ENCODE measurements at places on chromosomes 4 and X.

DNA sequence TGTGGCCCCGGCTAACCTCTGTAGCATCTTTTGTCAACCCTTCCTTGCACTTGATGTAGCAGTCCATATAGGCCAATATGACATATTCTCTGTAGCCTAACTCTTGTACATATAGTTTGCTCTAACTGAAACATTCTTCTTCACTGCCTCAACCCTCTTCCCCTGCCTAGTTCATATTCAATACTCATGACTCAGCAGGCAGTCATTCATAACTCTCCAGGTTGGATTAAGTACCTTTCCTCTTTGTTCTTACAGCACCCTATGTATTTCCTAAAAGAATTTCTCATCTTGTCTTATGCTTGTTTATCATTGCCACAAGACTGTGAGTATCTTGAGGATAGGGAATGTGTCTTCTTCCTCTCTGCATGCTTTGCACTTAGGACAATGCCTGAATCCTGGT lies 76.9 kb downstream of the TMLHE start:
- no peaks in the 10 kb centered on the region for H3K27me3 ChIP-seq
- no peak overlapping the region for H3K4me3 ChIP-seq
- no peaks in the 10 kb centered on the region for H3K36me3 ChIP-seq
- no peak overlapping the region for H3K27ac ChIP-seq
- no peaks in the 10 kb centered on the region for H3K4me1 ChIP-seq

GRCh38 chr4:86928400-86929255 lies 6.2 kb upstream of the AFF1 start:
- H3K27me3 ChIP-seq: no peaks in the 10 kb centered on the region
- H3K27ac ChIP-seq: no peak overlapping the region
- H3K36me3 ChIP-seq: peaks cover 3% of the 10 kb centered on the region
- peaks cover 22% of the 10 kb centered on the region for H3K4me1 ChIP-seq
- no peak for DNase-seq
- no peak overlapping the region for H3K4me3 ChIP-seq

DNA sequence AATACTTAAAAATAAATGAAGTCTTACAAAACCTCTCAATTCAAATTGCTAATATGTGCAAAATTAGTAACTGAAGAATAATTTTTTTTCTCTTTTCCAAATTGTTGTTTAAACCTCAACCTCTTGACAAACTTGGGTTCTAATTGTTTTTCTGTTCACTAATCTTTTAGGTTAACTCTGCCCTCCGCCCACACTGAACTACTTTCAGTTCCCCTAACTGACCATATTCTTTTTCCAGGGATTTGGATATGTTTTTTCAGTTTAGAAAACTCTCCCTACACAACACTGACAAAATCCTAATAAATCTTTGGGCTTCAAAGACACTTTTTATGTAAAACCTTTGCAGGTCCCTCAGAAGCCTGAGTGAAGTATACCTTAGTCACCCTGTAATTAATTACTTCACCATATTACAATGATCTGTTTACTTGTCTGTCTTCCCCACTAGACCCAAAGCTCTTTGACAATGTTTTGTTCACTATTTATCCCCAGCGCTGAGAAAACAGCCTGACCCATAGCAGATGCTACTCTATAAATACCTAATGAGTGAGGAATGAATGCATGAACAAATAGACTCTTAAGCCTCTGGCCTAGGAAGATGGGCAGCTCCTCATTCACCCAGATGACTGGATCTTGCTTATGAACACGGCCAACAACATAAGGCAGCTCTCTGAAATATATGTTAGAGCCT lies 134.9 kb downstream of the MAML3 start:
- no peaks in the 10 kb centered on the region for H3K27me3 ChIP-seq
- H3K4me3 ChIP-seq: no peak overlapping the region
- peaks cover 24% of the 10 kb centered on the region for H3K4me1 ChIP-seq
- no peaks in the 10 kb centered on the region for H3K36me3 ChIP-seq
- DNase-seq: no peak

DNA sequence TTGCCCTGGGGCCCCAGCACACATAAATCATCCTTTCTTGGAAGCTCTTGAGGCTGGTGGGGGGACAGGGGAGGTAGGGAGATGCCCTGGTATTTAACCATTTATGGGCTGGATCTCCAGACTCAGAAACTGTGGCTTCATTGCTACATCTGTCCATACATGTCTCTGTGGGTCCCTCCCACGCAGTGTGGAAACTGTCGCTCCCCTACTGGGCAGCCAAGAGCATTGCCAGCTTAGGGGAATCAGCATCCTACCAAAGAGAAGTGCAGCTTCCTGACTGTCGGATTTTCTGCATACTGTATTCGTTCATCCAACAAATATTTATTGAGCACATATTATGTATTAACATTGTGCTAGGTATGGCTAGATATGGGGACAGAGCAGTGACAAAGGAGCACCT lies 3.7 kb downstream of the GRIPAP1 start:
- H3K27ac ChIP-seq: no peak overlapping the region
- H3K27me3 ChIP-seq: no peaks in the 10 kb centered on the region
- no peak overlapping the region for H3K4me3 ChIP-seq
- DNase-seq: no peak
- no peaks in the 10 kb centered on the region for H3K4me1 ChIP-seq
- peaks cover 31% of the 10 kb centered on the region for H3K36me3 ChIP-seq

- no peaks in the 10 kb centered on the region for H3K4me1 ChIP-seq
- H3K36me3 ChIP-seq: no peaks in the 10 kb centered on the region
- H3K27ac ChIP-seq: no peak overlapping the region
- H3K4me3 ChIP-seq: no peak overlapping the region
- no peaks in the 10 kb centered on the region for H3K27me3 ChIP-seq
- no peak for DNase-seq
These were observed 13.2 kb upstream of the COX7B2 start for GRCh38 chr4:46922205-46922604.

DNA sequence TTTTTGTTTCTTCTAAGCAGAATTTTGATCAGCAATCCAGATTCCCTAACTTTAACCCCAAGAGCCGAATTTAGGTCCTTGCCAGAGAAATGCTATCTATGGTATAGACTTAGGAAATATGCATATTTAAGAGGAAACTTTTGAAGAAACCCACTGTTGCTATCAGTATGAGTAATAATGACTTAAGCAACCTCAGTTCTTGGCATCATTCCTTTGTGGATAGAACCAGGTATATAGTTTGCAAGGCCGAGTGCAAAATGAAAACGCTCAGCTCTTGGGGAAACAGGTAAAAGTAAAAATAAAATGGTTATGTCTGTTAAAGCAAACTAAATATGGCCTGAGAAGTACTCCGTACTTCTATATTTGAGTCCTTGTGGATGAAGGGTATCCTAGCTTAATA lies 78.1 kb downstream of the ARSF start:
- no peaks in the 10 kb centered on the region for H3K4me1 ChIP-seq
- H3K27me3 ChIP-seq: no peaks in the 10 kb centered on the region
- H3K27ac ChIP-seq: no peak overlapping the region
- no peak overlapping the region for H3K4me3 ChIP-seq

- H3K4me3 ChIP-seq: peak overlapping the region; percentile 69
- H3K4me1 ChIP-seq: peaks cover 11% of the 10 kb centered on the region
- H3K36me3 ChIP-seq: no peaks in the 10 kb centered on the region
- no peaks in the 10 kb centered on the region for H3K27me3 ChIP-seq
These were observed 776 bp downstream of the RBM47 start for GRCh38 chr4:40628888-40629287.

- H3K4me3 ChIP-seq: no peak overlapping the region
- no peak overlapping the region for H3K27ac ChIP-seq
- H3K27me3 ChIP-seq: no peaks in the 10 kb centered on the region
- no peaks in the 10 kb centered on the region for H3K4me1 ChIP-seq
- no peak for DNase-seq
These were observed 146.2 kb downstream of the SPOCK3 start for GRCh38 chr4:167088115-167088514.

GRCh38 chrX:130057209-130057608 lies 53.1 kb downstream of the ELF4 start:
- no peak overlapping the region for H3K4me3 ChIP-seq
- no peak for DNase-seq
- H3K4me1 ChIP-seq: peaks cover 6% of the 10 kb centered on the region
- peaks cover 18% of the 10 kb centered on the region for H3K36me3 ChIP-seq
- H3K27ac ChIP-seq: no peak overlapping the region

DNA sequence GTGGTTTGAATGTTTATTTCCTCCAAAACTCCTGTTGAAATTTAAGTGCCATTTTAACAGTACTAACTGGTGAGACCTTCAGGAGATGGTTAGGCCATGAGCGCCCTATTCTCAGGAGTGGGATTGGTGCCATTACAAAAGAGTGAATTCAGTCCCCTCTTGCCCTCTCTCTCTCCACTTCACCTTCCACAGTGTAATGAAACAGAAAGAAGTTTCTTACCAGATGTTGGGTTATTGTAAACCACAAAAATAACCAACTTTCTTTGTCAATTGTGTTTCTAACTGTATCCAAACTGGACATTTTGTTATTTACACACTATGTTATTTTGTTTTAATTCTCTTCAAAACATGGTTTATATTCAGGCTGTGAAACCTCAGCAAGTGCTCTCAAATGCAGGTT lies 1734.3 kb downstream of the PCDH7 start:
- no peaks in the 10 kb centered on the region for H3K4me1 ChIP-seq
- H3K27ac ChIP-seq: no peak overlapping the region
- no peaks in the 10 kb centered on the region for H3K36me3 ChIP-seq
- no peak overlapping the region for H3K4me3 ChIP-seq

GRCh38 chr4:26384380-26385057 lies 63.7 kb downstream of the RBPJ start:
- peaks cover 5% of the 10 kb centered on the region for H3K4me1 ChIP-seq
- H3K27ac ChIP-seq: no peak overlapping the region
- H3K4me3 ChIP-seq: no peak overlapping the region
- H3K36me3 ChIP-seq: peaks cover 20% of the 10 kb centered on the region

DNA sequence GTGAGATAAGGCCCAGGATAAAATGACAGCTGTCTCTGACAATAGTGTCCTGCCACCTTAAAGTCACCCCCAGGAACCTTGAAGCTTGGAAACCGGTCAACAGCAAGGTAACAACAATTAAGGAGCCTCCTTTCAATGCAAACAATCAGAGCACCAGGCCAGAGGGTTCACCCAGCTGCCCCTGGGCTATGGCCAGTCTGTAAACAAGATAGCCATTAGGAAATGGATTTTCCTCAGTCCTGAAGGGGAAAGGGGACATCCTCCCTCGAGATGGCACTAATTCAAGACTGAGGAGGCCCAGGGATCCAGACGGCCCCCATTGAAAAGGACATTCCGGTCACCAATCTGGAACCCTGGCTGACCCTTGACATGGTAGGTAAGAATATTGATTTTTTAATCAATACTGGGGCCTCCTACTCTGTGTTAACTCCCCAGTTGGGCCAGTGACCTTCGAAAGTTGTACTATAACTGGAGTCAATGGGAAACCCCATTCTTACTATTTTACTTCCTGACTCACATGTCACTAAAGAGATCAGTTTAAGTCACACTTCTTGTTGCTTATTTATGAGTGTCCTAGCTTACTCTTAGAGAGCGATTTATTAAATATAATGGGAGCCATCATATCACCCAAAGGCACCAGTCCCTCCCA lies 61.7 kb upstream of the CT45A1 start:
- H3K27me3 ChIP-seq: no peaks in the 10 kb centered on the region
- H3K4me3 ChIP-seq: no peak overlapping the region
- no peaks in the 10 kb centered on the region for H3K36me3 ChIP-seq
- DNase-seq: no peak
- no peak overlapping the region for H3K27ac ChIP-seq

DNA sequence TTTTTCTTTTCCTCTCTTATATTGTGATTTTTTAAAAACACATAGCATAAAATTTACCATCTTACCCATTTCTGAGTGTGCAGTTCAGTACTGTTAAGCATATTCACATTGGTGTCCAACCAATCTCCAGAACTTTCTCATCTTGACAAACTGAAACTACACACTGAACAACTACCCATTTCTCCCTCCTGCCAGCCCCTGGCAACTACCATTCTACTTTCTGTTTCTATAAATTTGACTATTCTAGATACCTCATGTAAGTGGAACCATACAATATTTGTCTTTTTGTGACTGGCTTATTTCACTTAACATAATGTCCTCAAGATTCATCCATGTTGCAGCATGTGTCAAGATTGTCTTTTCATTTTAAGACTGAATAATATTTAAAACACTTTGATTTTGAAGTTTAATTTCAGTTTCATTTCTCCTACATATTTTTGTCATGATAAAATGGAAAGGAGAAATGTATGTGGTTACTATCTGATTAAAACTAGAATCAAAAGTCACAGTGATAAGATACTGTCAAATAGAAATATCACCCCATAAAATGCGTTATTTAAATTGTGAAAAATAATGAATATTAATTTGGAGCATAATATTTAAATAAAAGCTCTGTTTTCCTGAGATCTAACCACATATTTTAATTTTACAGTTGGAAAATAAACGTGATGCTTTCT lies 122.8 kb downstream of the DIPK2B start:
- H3K4me3 ChIP-seq: no peak overlapping the region
- H3K27ac ChIP-seq: no peak overlapping the region
- no peak for DNase-seq
- H3K36me3 ChIP-seq: peaks cover 22% of the 10 kb centered on the region
- no peaks in the 10 kb centered on the region for H3K4me1 ChIP-seq

GRCh38 chr4:152672206-152673092 lies 7.3 kb downstream of the TMEM154 start:
- no peaks in the 10 kb centered on the region for H3K27me3 ChIP-seq
- H3K27ac ChIP-seq: no peak overlapping the region
- H3K36me3 ChIP-seq: no peaks in the 10 kb centered on the region
- no peaks in the 10 kb centered on the region for H3K4me1 ChIP-seq
- DNase-seq: no peak
- H3K4me3 ChIP-seq: no peak overlapping the region

GRCh38 chrX:24498181-24498580 lies 33.1 kb downstream of the PDK3 start:
- peaks cover 3% of the 10 kb centered on the region for H3K36me3 ChIP-seq
- no peak for DNase-seq
- no peak overlapping the region for H3K27ac ChIP-seq
- no peaks in the 10 kb centered on the region for H3K27me3 ChIP-seq

DNA sequence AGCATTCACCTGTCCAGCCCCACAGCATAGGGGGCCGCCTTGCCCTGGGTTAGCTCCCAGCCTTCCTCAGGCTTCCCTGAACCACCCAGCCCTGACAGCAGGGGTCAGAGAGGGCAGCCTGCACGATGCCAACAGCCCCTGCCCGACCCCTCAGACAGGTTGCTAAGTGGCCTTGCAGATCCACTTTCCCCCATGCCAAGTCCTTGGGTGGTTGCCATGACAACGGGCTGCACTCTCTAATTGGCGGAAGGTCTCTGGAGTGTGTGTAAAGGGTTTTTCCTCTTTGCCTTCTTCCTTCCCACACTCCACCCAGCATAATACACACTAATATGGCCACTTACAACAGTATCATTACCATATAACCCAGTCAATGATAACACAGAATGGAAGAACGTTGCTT lies 99.6 kb upstream of the AFAP1 start:
- no peak overlapping the region for H3K4me3 ChIP-seq
- no peak for DNase-seq
- H3K27ac ChIP-seq: no peak overlapping the region
- H3K4me1 ChIP-seq: no peaks in the 10 kb centered on the region
- H3K27me3 ChIP-seq: no peaks in the 10 kb centered on the region

GRCh38 chr4:109912706-109913595 lies at the start of gene EGF:
EGF (plus strand) TSS chr4:109912883; CDS start chr4:109913336, 453 bp downstream.
- peak within 1 kb of the TSS; percentile 17 for H3K4me3 ChIP-seq
- DNase-seq: no peak
- no peaks in the 10 kb centered on the region for H3K4me1 ChIP-seq
